CD4-positive, CD25-positive, alpha-beta regulatory T cell (primary cell): ENCODE measurements at places on chromosomes 4 and X. TPM values are rescaled to one million over a fixed set of nuclear protein-coding genes. Genes with fewer than 3 reads are reported as not detected.
A peak's percentile ranks its signal among the peaks of the same experiment; 100 is the strongest.

- DNase-seq = no peak
- H3K4me3 ChIP-seq = no peak overlapping the region
- no peak overlapping the region for H3K27ac ChIP-seq
- no peaks in the 10 kb centered on the region for H3K4me1 ChIP-seq
- H3K27me3 ChIP-seq = no peaks in the 10 kb centered on the region
- H3K36me3 ChIP-seq = no peaks in the 10 kb centered on the region
Measured at GRCh38 chr4:177673985-177674489, 231.8 kb upstream of the AGA start.

Gene SMR3B
- not detected for polyA plus RNA-seq

Gene TMPRSS11B
- not detected for polyA plus RNA-seq

Gene SLC9A7
- polyA plus RNA-seq = 5.6 TPM

Gene FIP1L1
- 68.9 TPM for polyA plus RNA-seq

DNA sequence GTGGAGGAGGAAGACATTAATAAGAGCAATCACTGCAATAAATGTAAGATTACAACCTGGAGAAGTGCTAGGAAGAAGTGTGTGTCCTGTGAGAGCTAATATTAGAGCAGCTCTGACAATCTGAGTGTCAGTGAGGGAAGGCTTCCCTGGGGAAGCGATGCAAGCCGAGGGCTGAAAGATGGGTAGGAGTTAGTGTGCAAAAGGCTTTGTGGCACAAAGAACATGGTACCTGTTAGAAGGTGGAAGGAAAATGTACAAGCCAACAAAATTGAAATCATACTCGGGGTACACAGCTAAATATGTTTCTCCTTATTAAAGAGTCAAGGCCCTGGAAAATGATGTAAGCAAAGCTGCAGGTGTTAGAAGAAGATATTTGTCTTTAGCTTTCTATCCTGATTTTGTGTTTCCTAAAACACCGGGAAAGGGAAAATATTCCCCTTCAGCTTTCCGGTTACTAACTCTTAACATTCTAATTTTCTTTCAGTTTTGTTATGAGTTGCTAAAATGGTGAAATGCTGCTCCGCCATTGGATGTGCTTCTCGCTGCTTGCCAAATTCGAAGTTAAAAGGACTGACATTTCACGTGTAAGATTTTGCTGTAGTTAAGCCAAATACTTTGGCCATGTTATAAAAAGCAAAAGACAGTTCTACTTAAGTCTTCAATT lies 808 bp downstream of the THAP6 start:
- H3K27ac ChIP-seq = peak overlapping the region; percentile 99
- H3K4me1 ChIP-seq = peaks cover 61% of the 10 kb centered on the region
- peak overlapping the region; percentile 100 for H3K4me3 ChIP-seq
- H3K27me3 ChIP-seq = no peaks in the 10 kb centered on the region

Gene NEIL3
- 0.41 TPM for polyA plus RNA-seq

GRCh38 chr4:73817341-73817740 lies 19.1 kb upstream of the CXCL6 start:
- H3K27me3 ChIP-seq = no peaks in the 10 kb centered on the region
- H3K36me3 ChIP-seq = no peaks in the 10 kb centered on the region
- H3K4me1 ChIP-seq = no peaks in the 10 kb centered on the region
- DNase-seq = no peak
- H3K27ac ChIP-seq = no peak overlapping the region
- H3K4me3 ChIP-seq = no peak overlapping the region

- no peak overlapping the region for H3K27ac ChIP-seq
- no peaks in the 10 kb centered on the region for H3K27me3 ChIP-seq
- H3K36me3 ChIP-seq = no peaks in the 10 kb centered on the region
- H3K4me3 ChIP-seq = no peak overlapping the region
- H3K4me1 ChIP-seq = no peaks in the 10 kb centered on the region
Measured at GRCh38 chr4:90958256-90958895, 831.2 kb downstream of the CCSER1 start.

DNA sequence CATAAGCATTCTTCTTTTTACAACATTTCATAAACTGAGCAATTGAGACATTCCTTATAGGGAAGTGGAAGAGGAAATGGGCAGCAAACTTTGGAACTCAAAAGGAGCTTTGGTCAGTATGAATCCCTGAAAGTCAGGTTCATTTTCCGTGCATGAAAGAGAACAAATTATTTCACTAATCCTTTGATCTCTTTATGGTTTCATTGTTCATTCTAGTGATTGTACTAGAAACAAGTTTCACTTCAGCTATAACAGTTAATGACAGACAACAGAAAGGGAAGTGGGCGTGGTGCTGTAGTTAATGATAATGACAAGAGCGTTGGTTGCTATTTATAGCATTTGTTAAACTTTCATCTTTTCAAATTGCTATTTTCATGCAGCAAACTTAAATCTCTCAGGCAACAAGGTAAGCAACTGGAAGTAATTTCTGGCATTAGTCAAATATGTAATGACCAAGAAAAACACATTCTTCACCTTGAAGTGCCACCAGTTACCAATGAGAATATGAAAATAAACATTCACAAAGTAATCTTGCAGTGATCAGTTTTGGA lies 98.4 kb downstream of the AREG start:
- H3K27me3 ChIP-seq = no peaks in the 10 kb centered on the region
- no peaks in the 10 kb centered on the region for H3K36me3 ChIP-seq
- H3K4me3 ChIP-seq = no peak overlapping the region

Gene TMSB15C
- polyA plus RNA-seq = 0.16 TPM

- peaks cover 2% of the 10 kb centered on the region for H3K27me3 ChIP-seq
- H3K4me3 ChIP-seq = no peak overlapping the region
- DNase-seq = no peak
- no peaks in the 10 kb centered on the region for H3K4me1 ChIP-seq
- no peaks in the 10 kb centered on the region for H3K36me3 ChIP-seq
- no peak overlapping the region for H3K27ac ChIP-seq
Measured at GRCh38 chr4:105923497-105924238, 28.4 kb downstream of the NPNT start.

DNA sequence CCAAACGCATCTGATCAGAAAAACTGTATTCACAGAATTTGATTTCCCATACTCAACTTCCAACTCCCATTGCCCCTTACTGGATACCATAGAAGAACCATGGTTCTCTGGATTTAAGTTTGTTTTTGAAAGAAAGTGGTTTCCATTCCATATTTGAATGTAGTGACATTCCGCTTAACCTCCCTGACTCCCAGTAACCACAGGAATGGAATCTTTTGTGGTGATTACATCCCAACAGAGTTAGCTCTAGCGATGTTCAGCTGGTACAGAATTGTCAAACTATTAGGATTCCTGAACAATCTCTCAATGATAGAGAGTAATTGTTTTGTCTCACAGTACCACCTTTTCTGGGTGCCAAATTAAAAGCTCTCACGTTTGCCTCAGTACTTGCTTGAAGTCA lies 1.7 kb downstream of the NUDT10 start:
- no peaks in the 10 kb centered on the region for H3K36me3 ChIP-seq
- DNase-seq = no peak
- no peaks in the 10 kb centered on the region for H3K27me3 ChIP-seq
- H3K4me1 ChIP-seq = no peaks in the 10 kb centered on the region
- H3K4me3 ChIP-seq = no peak overlapping the region

Gene XKRX
- polyA plus RNA-seq = 0.07 TPM

GRCh38 chrX:112991801-112992200 lies 151.2 kb upstream of the AMOT start:
- H3K4me1 ChIP-seq = no peaks in the 10 kb centered on the region
- no peaks in the 10 kb centered on the region for H3K36me3 ChIP-seq
- H3K27me3 ChIP-seq = no peaks in the 10 kb centered on the region
- DNase-seq = no peak
- H3K4me3 ChIP-seq = no peak overlapping the region

GRCh38 chrX:142089193-142089592 lies 115.9 kb downstream of the MAGEC2 start:
- no peaks in the 10 kb centered on the region for H3K36me3 ChIP-seq
- H3K27me3 ChIP-seq = no peaks in the 10 kb centered on the region
- no peak overlapping the region for H3K27ac ChIP-seq
- no peak for DNase-seq
- H3K4me1 ChIP-seq = no peaks in the 10 kb centered on the region

DNA sequence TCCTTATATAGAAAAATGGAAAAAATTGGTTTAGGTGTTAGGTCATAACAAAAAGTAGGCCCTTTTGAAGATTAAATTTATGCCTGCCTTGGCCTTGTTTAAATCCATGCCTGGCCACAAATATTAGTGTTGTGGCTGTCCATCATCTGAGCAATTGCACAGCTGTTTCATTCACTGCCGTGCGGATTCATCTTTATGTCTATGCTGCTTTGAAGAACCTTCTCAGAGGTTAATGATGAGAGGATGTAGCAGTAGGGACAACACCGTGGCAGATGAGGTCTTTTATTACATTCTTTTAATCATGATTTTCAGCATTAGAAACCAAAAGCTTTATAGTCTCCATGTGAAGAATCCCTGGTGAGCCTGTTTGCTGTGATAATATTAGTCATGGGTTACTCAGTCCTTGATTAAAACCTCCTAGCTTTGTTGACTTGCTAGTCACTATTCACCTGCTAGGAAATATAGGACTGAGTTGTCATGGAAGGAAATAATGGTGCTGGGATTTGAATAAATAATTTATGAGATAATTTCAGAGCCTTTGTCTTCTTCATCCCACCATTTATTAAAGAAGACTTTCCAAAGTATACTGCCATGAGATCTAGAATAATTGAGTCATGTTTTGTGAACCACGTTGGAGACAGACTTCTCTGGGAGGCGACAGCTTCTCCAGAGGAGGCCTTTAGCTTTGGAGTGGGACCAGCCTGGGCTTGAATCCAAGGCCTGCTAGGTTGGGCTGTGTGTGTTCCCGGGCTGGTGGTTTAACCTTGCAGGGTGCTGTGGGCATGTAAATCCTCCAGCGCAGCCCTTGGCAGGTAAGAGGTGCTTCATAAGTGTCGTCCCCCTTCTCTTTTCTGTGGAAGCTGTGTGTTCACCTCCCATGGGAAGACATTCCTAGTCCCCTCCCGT lies 53.5 kb downstream of the PTTG2 start:
- H3K27ac ChIP-seq = no peak overlapping the region
- peaks cover 10% of the 10 kb centered on the region for H3K36me3 ChIP-seq
- H3K27me3 ChIP-seq = no peaks in the 10 kb centered on the region
- no peak for DNase-seq
- H3K4me3 ChIP-seq = no peak overlapping the region

Gene ELOVL6
- 0.25 TPM for polyA plus RNA-seq

DNA sequence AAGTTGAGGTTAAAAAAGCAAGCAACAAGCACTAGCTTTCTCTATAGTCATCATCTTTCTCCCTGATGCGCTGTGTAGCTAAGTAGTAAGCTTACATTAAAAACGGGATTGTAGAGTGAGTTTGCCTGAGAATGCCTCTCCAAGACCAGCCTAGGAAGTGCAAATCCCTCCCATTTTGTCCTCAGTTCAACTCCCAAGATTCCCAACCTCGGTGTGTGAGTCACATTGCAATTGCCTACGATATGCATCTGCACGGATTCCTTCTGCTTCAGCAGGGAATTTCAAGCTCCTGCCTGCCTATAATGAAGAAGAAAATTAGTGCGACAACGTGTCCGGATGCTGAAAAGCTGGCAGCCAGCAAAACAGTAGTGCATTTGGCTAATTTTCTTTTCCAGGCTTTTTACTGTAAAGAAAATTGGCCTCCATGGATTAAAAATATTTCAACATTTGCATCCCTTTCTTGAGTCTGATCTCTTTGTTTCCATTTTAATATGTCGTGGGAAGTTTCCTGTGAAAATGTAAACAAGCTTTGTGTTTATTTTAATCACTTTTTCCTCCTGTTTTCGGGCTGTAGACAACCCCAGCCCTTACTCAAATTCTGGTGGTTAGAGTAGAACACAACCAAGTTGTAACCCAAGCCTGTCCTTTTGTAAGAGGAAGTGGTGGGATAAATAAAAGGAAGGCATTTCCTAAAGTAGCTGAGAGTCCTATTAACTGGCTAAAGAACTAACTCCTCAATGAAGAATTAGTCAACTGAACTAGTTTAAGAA lies 58.4 kb upstream of the TET2 start:
- no peak for DNase-seq
- no peaks in the 10 kb centered on the region for H3K4me1 ChIP-seq
- no peak overlapping the region for H3K27ac ChIP-seq
- H3K4me3 ChIP-seq = no peak overlapping the region
- peaks cover 3% of the 10 kb centered on the region for H3K27me3 ChIP-seq
- no peaks in the 10 kb centered on the region for H3K36me3 ChIP-seq

DNA sequence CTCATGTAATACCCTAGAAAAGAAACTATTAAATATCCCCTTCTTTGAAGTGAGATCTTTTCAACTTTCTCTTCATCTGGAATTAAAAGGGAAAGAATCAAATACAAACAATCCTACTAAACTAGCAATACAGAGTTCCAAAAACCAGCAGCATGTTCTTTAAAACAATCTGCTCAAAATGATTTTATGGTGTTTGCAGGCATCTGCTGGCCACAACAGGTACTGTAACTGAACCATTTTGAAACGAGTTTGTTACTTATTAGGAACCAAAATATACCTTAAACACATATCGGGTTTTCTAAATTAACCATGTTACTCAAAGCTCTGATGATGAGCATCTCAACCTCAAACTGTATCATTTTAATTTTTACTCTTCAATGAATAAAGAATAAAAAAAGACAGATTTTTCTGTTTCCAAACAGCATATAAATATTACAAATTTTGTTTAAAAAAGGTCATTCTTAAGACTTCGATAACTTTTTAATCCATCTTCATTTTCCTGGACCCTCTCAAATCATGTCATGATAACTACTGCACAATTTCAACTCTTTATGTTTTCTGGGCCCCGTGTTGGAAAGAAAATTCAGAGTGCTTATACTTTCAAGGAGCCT lies 56.5 kb downstream of the ARAP2 start:
- no peaks in the 10 kb centered on the region for H3K27me3 ChIP-seq
- H3K4me1 ChIP-seq = peaks cover 13% of the 10 kb centered on the region
- H3K4me3 ChIP-seq = no peak overlapping the region
- DNase-seq = no peak

GRCh38 chr4:148716431-148717052 lies 274.3 kb upstream of the NR3C2 start:
- H3K36me3 ChIP-seq = no peaks in the 10 kb centered on the region
- no peak overlapping the region for H3K4me3 ChIP-seq
- H3K27ac ChIP-seq = no peak overlapping the region
- H3K4me1 ChIP-seq = no peaks in the 10 kb centered on the region

DNA sequence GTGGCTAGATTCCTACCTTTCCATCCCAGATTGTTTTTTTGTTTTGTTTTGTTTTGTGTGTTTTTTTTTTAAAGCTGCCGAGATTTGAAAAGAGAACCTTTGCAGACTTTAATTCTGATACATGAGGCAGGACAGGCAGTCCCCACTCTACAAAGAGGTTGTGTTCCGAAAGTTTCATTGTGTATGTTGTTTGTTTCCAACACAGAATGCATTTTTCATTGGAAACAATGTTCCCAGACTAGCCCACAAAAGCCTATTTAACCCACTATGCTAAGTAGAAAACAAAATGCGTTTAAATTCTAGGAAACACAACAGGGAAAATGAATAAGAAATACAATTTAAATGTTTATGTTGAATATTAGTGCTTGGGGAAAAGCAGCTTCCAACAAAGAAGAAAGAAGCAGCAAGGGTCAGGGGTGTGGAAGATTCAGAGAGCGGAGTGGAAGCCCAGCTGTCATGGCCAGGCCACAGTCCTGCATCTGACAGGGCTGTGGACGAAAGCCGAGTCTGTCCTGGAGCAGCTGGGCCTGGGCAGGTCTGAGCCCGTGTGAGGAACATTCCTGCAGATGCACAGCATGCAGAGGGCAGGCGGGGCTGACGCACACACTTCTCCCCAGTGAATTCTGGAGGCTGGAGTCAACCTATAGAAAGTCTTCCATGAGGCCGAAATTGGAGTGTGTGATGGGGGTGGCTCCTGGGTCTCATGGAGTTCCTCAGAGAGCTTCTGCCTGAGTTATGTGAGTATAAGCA lies 12.4 kb upstream of the SETD7 start:
- DNase-seq = no peak
- H3K4me1 ChIP-seq = no peaks in the 10 kb centered on the region
- no peaks in the 10 kb centered on the region for H3K27me3 ChIP-seq

GRCh38 chr4:140243278-140243753 lies 89.3 kb upstream of the MAML3 start:
- H3K36me3 ChIP-seq = no peaks in the 10 kb centered on the region
- peaks cover 2% of the 10 kb centered on the region for H3K27me3 ChIP-seq
- peaks cover 9% of the 10 kb centered on the region for H3K4me1 ChIP-seq
- DNase-seq = peak; percentile 10
